ENCODE measurements at places on chromosomes 4 and X.
A peak's percentile ranks its signal among the peaks of the same experiment; 100 is the strongest.

- DNase-seq: no peak
Measured at GRCh38 chr4:102342404-102343074, 2.7 kb downstream of the SLC39A8 start.

DNA sequence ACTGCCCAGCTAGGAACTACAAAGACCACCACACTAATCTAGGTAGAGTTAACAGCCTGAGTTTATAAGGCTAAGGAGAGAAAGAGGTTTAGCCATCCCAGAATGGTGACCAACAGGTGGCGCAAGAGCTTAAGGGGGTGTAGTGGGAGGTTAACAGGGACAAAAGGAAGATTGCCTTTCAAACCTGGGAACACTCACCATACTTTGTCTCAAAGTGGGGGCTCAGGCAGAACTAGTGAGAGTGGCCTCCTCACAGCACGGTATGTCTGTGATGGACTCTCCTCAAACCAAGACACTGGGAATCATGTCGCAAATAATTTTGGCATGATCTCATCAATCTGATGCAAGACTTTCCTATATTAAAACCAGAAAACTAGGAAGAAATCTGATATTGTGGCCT lies 23.4 kb downstream of the CCNI start:
- peak; percentile 68 for DNase-seq

DNA sequence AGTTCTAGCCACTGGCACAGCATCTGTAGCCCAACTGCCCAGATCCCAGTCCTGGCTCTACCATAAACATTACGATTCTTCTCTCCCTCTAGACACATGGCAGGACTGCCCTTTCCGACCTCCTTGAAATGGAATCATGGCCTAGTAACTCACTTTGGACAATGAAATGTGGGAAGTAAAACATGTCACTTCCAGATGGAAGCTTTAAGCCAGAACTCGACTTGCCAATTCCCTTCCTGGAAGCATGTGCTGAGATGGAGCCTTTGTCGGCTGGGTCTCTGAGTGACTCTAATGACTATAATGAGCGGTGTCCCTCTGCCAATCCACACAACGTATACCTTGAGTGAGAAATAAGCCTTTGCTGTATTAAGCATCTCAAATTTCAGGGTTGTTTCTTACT lies 34.7 kb downstream of the SH3RF1 start:
- DNase-seq: no peak

- no peak for DNase-seq
Measured at GRCh38 chr4:88280228-88280795, 4.0 kb downstream of the PPM1K start.

- no peak for DNase-seq
Measured at GRCh38 chr4:58649226-58649625, 1539.0 kb upstream of the IGFBP7 start.

DNA sequence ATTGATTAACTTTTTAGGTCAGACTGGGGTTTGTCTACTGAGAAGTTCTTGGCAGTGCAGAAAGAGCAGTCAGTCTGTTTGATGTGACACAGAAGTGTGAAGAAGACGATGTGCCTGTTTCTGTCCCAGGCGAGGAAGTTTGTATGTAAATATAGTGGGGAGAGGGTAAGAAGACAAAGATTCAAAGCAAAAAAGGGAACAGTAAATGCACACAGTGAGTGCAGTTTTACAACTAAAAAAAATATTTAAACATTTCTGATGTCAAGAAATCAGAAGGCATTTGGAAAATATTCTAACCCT lies 264.9 kb downstream of the RAPGEF2 start:
- no peak for DNase-seq
